Right ventricle myocardium superior (tissue), 1 donor: ENCODE measurements at places on chromosomes 5 and 9. TPM values are rescaled to one million over a fixed set of nuclear protein-coding genes. Genes with fewer than 3 reads are reported as not detected.

DNA sequence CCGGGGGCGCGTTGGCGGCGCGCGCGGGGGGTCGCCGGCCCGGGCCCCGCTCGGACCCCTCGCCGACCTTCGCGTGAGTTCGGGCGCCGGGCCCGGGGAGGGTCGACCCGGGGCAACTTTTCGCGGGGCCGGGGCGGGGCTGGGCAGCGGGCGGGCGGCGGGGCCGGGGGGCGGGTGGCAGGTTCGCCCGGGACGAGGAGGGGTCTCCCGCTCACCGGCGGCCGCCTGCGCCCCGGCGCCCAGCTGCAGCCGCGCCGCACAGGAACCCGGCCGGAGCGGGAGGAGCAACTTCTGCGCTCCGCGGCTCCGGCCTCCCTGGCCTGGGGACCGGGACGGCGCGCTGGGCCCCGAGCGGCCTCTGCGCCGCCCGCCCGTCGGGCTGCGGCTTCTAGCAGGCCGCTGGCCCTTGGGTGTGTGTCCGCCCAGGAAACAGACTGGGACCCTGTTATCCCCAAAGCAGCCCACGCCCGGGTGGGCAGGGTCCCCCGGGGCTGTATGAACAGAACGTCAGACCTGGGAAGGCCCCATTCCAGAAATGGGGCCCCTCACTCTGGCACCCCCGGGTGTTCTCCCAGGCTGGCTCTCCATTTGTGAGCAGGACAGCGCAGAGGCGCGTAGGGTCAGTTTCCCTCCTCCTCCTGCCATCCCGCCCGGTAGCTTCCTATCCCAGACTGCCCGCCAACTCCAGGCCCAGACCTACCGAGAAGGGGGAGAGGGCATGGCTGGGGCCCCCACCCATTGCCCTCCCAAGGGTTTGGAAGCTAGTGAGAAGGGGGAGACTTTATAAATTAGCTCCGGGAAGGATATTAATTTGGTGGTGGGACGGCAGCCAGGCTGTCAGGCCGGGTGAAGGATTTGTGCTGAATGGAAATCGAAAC lies 708 bp downstream of the RXRA start:
- DNase-seq: peak; percentile 57

DNA sequence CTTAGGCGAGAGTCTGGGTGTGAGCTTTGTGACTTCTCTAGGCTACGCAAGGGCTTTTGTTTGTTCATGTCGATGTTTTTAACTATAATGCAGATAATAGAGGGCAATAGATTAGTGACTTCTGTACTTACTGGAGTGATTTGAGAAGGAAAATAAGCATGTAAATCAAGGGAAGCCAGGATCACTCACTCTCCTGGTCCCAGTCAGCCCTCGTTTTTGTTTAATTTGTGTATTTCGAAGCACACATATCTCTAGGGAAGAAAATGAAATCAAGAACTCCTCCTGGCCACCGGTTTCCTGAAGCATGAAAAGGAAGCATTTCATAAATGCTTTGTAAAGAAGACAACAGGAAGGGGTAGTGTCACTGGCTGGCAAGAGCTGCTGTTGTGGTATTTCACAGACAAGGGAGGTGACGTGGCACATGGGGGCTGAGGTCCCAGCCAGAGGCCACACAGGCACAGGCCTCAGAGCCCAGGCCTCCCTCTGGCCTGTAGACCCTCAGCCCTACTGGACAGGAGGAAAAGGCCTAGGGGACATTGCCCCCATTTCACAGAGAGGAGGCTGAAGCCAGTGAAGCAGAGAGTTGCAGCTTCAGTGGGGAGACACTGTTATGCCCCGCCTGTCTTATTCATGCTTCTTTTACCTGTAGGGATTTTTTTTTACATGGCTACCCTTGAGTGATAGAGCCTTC lies 34.1 kb downstream of the IRF1 start:
- DNase-seq: peak; percentile 77

DNA sequence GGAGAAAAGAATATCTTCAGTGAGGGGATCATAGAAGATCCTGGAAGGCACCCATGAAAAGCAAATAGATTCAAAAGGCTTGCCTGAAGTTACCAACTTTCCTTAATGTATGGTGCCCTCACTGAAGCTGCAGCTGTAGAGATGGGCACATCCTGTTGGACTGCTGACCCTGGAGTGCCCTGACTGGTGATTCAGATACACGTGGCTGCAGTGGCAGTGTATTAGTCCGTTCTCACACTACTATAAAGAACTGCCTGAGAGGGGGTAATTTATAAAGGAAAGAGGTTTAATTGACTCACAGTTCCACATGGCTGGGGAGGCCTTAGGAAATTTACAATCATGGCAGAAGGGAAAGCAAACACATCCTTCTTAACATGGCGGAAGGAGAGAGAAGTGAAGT lies 80.3 kb downstream of the OSMR start:
- no peak for DNase-seq

- no peak for DNase-seq
Measured at GRCh38 chr5:143254819-143255218, 148.7 kb downstream of the NR3C1 start.

- DNase-seq: no peak
Measured at GRCh38 chr5:110909415-110909814, 162.1 kb upstream of the TSLP start.

The TSSK1B gene
- total RNA-seq: not detected

DNA sequence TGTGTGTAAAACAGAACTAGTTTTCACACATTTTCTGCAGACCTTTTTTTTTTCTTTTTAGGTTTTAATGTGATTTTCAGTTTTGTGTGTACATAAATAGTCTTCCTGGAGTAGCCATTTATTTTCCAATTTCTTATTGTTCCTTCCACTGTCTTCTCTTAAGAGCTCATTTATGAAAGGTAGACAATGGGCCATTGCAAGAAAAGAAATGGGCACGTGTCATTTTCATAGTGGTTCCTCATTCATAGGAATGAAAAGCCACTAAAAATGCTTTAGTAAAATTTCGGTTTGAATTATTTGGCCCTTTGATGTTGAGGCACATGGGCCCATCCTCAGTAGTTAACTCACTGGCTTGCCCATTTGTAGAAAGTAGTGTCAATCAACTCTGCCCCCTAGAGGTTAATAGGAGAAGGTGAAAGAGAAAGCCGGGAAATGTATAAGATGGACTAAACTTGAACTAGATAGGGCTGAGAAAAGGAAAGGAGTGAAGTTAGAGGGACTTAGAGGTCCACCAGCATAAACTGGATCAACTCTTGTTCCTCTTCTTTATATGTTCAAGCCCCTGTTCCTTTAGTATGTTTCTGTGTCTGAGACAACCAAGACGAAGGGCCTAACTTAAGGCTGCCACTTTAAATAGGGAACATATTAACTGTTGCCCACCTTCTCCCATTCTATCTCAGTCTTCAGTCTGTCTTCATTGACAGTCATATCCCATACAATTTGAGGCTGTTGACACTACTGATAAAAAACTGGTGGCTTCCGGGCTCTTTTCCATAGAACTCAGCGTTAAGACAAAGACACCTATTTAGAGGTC lies 72.6 kb downstream of the SMARCA2 start:
- no peak for DNase-seq

DNA sequence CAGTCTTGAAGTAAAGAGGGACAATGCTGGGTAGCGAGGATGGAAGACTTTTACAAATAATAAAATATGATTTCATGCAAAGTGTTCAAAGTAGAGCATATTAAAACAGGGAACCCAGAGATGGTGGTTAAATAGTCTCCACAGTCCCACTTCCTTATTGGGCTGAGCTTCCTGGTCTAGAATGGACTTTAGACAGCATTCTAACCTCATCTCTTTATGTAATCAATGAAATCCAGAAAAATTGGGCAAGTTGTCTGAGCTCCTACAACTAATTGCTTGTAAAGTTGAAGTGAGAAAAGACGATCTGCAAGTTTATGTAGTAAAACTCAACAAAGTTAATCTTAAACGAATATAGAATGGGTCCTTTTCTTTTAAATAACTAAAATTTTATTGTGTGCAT lies 328.9 kb downstream of the PJA2 start:
- DNase-seq: no peak

The GRM6 gene
- total RNA-seq: not detected

The SEMA4D gene
- total RNA-seq: 18.7 TPM

The CD74 gene
- total RNA-seq: 263 TPM

DNA sequence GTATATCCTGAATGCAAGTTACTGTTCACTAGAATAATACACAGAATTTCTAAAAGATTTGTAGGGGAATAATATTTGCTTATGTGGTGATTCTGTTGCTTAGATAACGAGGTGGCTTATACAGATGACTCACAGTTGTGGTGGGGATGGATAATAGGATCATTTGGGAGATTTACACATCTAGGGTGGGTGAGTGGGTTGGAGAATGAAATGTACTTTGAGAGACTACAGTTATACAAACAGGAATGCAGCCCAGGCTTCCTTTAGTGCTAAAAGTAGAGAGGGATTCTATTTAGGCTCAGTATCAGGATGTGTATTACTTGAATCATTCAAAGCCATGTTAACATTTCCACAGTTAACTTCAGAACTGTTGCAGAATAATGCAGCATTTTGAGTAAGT lies 1.8 kb downstream of the CTXN3 start:
- no peak for DNase-seq

DNA sequence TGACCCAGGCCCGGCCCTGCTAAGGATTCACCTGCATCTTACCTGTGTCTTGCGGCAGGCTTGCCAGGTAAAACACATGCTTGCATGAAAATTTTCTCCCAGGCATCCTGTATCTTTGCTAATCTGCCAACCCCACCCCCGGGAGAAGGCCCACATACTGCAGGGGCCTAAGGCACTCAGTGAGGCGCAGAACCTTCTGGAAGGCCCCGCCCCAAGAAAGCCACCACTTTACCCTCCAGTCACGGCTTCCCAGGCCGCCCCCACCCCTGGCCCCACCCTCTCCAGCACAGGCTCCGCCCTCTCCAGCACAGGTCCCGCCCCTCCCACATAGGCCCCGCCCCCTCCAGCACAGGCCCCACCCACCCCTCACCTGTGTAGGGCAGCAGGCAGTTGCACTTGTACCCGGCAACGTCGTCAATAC lies 29.8 kb upstream of the SEC16A start:
- no peak for DNase-seq

The MARCHF11 gene
- 7.1 TPM for total RNA-seq

GRCh38 chr5:53008751-53009150 lies 19.6 kb downstream of the ITGA2 start:
- no peak for DNase-seq

- no peak for DNase-seq
Measured at GRCh38 chr5:44935262-44935661, 126.5 kb downstream of the MRPS30 start.

- DNase-seq: no peak
Measured at GRCh38 chr9:93262537-93263310, 78.8 kb downstream of the WNK2 start.

The ROPN1L gene
- not detected for total RNA-seq

DNA sequence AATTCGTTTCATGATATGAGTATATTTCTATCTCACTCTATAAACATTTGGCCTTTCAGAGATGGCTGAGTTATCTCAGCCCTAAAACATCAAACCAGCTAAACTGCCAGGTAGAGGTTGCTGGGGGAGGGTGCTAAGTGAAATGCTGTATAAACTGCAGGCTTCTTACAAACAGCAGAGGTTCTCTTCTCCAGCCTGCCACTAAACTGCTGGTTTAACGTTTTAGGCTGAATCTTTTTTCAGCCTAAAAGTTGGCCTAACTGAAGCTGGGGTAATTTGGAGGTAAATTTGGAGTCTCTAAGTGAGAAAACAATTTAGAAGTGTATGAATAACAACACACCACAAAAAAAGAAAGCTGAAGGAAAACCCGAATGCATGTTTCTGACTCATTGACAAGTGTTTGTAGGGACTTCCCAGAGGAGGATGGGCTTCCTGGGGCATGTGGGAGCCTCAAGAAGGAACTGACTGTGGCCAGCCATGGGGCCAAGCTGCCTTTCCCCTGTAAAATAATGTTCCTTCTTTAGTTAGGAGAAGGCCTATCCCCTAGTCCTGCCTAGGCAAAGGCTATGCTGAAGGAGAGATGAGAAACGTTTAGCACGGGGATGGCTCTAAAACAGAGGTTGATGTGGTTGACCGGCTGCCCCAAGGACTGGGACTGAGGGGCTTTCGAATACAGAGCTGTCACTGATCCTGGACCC lies 44.3 kb downstream of the SLC28A3 start:
- no peak for DNase-seq

The GPR151 gene
- not detected for total RNA-seq

DNA sequence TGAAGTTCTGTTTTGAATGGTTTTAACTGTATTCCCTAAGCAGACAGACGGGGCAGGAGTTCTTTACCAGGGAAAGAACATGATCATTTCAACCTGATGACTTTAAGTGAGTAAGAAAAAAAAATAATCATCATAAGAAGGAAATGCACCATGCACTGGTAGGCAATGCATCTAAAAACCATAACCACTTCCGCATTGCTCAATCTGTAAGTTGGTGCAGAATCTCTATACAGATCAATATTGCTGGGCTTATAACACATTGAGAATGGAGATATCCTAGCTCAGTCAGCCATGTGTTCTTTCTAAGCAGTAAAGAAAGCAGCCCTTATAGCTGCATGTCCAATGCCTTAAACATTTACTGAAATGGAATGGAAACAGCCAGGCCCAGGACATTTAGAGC lies 407.1 kb upstream of the DMAC1 start:
- DNase-seq: no peak

The GABRA6 gene
- not detected for total RNA-seq

- no peak for DNase-seq
Measured at GRCh38 chr5:40084614-40085013, 595.1 kb upstream of the PTGER4 start.

DNA sequence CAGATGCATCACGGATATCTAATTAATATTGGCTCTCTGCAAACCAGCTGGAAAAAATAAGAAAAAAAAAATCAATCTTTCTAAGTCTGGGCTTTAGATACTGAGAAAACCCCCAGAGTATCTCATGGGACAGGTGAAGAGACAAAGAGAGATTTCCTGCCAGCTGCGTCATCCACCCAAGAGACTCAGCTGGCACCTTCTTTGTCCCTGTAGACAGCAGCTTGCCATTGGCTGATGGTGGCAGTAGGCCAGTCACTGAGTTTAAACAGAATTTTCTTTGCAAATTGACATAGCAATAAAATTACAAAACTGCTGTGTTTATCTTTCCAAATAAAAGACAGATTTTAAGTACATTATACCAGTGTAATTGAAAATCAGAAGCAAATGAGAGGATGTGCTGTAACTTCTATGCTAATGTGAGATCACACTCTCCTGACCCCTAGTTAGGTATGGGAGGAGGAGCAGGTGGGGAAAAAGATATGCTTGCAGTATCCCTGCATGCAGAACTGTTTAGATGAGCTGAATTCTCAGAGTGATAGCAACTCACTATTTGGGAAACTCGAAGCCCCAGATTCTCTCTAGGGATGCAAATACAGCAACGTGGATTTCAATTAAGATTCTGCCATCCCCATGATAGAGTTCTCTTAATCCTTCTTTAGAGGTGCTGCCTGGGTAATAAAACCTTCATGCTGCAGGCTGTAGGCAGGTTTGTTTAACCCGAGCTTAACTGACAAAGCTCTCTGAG lies 72.2 kb downstream of the NMUR2 start:
- no peak for DNase-seq

DNA sequence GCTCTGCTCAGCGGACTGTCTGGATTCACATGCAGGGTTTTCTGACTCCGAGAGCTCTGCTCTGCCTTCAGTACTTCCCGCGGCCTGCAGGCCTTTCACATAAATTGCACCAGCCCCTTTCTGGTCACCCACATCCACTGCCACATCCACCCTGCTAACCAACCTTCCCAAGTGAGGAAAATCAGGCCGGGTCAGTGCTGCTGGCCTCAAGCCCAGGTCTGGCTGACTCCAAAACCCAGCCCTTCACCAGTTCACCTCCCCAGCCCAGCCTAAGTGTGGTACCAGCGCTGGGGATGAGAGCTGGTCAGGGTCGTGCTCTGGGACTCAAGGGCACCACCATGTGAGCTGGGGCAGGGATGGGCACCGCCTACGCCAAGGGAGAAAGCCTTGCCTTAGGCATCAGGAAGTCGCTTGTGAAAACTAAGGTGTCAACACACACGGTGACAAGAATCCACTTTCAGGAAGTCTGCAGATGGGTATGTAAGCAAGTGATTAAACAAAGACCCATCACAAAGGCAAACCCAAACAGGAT lies 12.3 kb downstream of the LMAN2 start:
- DNase-seq: no peak
